ENCODE measurements at places on chromosomes 6 and 20.
A peak's percentile ranks its signal among the peaks of the same experiment; 100 is the strongest.

DNA sequence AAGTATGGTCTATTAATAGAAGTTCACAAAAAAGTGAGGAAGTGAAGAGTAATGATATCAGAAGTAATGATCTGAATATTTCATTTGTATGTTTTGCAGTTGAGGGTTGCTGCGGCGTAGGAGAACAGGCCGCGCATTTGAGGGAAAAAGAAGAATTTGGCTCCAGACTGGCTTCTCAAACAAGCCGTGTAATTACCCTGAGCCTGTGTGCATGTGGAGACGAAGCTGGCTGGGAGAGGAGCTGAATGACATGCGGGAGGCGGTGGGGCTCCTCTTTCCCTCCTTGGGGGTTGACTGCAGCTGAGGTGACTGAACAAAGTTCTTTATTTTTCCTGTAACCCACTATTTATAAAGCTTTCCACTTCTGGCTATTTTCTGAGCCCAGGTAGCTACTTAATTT is 115.5 kb upstream of the AFDN start:
- DNase-seq = no peak

DNA sequence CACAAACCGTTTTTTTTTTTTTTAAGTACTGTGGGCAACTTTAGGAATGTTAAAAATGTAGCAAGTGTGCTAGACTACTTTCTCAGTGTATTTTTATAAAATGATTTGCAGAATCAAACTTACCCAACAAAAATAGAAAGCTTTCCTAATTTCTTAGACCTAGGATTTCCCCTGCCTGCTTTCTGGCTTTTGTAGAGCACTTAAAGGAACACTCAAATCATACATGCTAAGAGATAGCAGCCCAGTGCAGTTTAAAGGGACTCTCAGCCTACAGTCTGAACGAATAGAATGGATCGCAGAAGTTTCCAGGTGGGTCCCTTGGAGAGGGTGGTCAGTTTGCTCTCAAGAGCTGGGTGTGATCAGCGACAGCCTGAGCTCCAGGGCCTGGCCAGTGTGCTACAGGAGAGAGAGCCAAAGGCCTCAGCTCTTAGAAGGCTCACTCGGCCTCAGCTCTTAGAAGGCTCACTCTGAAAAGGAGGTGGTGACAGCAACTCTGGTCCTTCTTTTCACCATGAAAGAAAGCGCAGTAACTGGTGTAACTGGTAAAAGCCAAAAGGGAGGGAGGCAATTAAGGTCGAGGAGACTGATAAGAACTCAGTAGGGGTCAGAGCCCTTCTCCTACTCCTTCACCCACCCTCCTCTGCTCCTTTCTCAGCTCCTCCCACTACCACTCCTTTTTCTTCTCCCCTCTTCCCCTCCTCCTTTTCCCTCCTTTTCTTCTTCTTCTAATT is 142.4 kb downstream of the ZFP64 start:
- peak; percentile 40 for DNase-seq

- DNase-seq = peak; percentile 85
These were observed 40.3 kb upstream of the AHI1 start for GRCh38 chr6:135537741-135538301.

DNA sequence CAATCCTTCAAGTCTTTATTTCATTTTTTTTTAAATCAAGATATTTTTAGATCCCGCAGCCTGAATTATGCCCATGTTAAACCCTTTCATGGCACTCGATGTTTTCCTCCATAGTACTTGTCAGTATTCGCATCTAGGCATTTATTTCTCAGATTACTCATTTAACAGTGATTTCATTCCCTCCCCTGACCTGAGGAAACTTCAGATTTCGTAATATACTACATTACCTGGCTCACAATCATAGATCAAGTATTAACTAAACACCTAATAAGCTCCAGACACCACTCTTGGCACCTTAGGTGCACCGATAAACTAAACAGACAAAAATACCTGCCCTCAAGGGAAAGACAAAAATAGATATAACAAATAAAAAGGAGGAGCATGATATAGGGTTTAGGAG is 413.2 kb upstream of the GJE1 start:
- DNase-seq = no peak

GRCh38 chr6:165484178-165484889 is 174.9 kb upstream of the C6orf118 start:
- no peak for DNase-seq

- no peak for DNase-seq
These were observed 8.3 kb upstream of the NPEPL1 start for GRCh38 chr20:58684291-58684690.

- no peak for DNase-seq
These were observed 849.9 kb upstream of the EPHA7 start for GRCh38 chr6:94269256-94269655.

DNA sequence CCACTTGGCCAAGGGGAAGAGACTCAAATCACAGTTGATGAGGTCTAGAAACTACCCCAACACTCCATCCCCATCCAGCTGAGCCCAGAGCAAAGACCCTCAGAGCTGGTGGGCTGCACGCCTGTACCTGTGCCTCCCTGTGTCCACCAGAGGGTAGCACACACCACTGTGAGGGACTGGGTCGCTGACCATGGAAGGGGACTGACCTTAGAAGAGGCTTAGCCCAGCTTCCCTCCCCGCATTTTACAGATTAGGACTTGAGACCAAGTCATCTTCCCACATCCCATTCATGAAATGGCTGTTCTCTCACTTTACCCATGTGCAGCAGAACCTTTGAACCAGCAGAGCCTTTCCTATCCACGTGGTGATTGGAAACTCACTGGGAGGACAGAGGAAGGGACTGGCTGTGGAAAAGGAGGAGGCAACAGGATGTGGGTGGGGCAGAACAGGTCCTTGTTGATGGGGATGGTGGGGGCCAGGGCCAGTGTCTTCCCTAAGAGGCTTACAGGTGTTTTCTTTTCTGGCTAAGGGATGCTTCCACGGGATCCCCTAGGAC is 44.3 kb downstream of the CPXM1 start:
- DNase-seq = peak; percentile 39

DNA sequence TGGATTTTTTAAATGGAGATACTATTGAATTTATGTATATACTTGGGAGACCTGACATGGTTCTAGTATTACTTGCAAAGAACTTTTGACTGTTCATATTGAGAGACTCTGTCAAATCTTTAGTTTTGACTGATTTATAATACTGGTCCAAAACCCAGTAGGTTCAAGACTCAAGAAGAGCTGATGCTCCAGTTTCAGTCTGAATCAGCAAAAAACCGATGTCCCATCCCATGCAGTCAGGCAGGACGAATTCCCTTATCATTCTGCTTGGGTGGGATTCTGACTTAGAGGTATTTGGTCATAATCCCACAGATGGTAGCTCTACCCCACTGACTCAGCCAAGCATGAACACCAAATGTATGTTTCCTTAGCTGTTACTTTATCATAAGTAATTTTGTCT is 29.5 kb downstream of the ZNF334 start:
- DNase-seq = no peak

GRCh38 chr20:45890077-45890984 is 677 bp downstream of the NEURL2 start:
- peak; percentile 81 for DNase-seq

DNA sequence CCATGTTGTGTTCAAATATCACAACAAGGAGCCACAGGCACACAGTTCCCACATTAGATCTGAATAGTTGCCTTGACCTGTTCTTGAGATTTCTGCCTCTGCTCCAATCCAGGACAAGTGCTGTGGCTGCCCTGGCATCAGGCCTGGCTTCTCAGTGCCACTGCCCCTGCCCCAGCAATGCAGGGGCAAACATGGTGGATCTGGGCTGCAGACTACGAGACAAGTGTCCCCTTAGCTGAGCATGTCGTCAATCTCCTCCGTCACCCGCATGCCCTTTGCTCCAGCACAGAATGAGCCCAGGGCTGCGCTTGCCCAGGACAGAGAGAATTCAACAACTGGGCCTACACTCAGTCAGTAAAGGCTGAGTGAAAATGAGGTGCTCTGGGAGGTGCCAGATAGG is 201.6 kb downstream of the SYNDIG1 start:
- DNase-seq = no peak

DNA sequence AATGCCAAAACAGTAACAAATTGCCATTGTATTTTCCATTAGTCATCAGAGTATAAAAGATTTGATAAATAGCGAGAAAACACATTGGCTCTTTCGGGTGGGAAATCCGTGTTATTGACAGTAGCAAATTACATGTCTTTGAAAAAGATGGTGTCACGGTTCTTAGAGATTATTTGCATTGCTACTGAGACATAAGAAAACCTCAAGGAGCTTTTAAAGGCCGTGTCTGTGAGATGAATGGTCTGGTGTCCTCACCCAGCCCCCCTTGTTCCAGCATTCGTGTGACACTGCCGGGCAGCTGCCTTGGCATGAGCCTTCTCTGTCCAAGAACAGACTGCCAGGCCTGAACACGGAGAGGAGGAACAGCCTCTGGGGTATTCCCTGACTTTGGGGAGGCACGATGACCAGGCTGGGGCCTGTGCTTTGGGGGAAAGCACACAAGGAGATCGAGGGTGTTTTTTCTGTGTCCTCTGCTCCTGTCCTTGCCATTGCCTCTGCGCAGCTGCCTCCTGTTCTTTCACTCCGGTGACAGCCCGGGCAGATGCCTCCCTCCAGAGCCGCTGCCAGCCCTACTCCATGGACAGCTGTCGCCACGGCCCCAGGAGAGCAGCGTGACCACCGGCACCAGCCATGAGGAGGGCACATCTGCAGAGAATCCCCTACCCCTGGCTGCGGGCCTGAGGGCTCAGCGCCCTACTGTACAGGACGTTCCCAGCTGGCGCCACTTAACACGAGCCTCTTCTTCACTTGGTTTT is 167.7 kb upstream of the CDYL start:
- no peak for DNase-seq

DNA sequence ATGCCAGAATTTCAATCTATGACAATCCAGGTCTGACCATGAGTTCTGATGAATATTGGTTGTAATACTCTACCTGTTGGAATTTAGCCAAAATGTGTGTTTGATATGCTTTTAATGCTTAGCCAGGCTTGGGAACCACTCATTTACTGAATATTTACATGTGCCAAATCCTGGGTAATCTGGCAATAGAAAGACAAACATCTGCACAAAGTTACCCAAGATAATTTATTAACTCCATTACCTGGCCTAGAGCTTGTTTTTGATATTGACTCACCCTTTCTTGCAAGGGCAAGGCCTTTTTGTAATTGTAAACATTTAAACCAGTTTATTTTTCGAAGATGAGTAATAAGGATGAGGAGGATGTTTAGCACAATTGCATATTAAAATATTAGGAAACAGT is 13.5 kb upstream of the CD2AP start:
- no peak for DNase-seq

DNA sequence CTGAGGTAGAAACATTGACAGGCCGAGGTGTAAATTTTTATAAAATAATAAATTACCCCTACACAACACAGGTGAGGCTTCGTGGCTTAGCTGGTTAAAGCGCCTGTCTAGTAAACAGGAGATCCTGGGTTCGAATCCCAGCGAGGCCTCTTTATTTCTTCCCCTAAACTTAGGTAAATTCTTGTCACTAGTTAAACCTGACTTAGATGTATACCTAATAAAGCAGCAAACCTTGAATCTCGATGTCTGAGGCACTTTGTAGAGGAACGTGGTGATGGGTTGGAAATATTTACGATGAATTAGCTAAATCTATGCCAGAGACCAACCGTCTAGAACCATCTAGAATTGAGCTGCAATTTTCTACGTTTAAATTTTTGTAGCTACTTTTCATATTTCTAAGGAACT is 185.6 kb downstream of the OR2B2 start:
- no peak for DNase-seq

All from fibroblast of upper back skin (primary cell).